Thoracic aorta (tissue), 2 donors: ENCODE measurements at places on chromosomes 5 and 9.
A peak's percentile ranks its signal among the peaks of the same experiment; 100 is the strongest.

GRCh38 chr9:110217656-110218099 is 9.7 kb upstream of the C9orf152 start:
- no peak for DNase-seq

DNA sequence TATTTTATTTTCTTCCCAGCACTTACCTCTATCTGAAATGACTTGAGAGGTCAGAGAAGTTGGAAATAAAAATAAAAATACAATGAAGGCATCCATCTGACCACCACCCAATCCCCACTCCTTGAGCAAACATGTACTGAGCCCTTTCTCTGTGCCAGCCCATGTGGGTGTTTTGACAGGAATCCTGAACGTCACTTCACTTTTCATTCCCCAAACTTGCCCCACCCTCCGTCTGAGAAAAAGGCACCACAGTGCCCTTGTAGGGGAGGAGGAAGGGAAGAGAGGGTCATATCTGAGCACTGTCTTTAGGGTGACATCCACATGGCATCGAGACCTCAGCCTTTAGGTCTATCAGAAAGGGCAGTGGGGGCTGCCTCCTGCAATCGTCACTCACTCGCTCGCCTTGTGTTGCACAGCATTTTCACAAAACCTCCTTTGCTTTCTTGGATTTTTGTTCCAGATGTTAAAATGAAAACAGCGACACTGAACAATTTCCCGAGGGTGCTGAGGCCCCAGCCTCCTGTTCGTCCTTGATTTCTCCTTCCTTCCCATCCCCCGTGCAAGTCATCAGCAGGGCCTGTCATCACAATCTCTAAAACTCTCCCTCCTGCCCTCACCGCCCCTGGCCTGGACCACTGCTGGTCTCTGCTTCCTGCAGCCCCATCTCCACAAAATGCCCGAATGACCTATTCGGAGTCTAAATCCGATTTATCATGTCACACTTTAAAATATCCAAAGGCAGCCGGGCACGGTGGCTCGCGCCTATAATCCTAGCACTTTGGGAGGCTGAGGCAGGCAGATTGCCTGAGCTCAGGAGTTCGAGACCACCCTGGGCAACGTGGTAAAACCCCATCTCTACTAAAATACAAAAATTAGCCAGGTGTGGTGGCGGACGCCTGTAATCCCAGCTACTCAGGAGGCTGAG is 13.0 kb downstream of the HIGD2A start:
- DNase-seq = no peak

- DNase-seq = no peak
These were observed 181.8 kb upstream of the MVB12B start for GRCh38 chr9:126144603-126145456.

DNA sequence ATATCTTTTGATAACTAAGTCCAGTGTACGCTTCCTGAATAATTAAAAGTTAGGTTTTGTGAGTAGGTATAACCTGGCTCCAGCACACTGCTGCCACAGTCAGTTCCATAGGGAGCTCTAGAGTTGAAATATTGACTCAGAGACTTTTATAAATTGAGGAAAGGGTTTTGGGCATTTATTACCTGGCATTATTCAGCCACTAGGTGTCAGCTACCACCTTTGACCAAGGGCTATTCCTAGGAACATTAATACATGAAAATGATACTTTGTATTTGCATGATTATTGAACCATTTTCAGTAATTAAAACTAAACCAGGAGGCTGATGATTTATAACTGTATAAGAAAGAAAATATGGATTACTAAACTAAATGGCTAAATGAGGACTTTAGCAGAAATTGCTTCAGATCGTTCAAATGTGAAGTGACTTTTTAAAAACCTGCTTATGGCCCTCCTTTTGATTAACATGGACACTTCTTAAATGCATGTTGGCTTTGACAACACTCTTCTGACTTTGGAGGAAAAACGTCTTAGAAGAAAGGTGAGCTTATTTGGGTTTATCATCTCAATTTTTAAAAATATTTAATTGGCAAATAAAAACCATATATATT is 83.0 kb downstream of the SMC2 start:
- DNase-seq = no peak

- no peak for DNase-seq
These were observed 526.2 kb upstream of the ST8SIA4 start for GRCh38 chr5:101429241-101429640.

GRCh38 chr9:124437086-124437485 is 13.2 kb upstream of the ADGRD2 start:
- no peak for DNase-seq

- DNase-seq = no peak
These were observed 53.9 kb upstream of the RIC1 start for GRCh38 chr9:5575000-5575399.

- peak; percentile 45 for DNase-seq
These were observed 76.1 kb downstream of the TLE1 start for GRCh38 chr9:81613002-81613812.

- DNase-seq = no peak
These were observed 49.4 kb upstream of the ZBTB43 start for GRCh38 chr9:126755317-126755875.

GRCh38 chr5:14211818-14212803 is 69.0 kb downstream of the TRIO start:
- no peak for DNase-seq

DNA sequence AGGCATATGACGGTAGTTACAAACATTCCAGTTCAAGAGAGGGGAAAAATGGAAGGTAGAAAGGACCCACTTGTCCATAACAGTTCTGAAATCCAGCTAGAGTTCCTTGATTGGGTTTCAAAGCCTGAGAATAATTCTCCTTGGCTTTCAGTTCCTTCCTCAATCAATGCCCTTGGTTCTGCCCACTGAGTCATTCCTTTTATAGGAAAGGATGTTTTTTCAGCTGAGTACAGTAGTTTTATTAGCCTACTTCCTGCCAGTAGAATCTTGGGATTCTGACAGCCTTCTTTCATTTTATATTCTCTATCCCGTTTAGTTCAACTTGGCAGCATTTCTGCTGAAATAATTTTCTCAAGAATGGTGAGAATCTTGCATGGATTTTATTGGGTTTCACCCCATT is 386.9 kb upstream of the SMC2 start:
- no peak for DNase-seq

DNA sequence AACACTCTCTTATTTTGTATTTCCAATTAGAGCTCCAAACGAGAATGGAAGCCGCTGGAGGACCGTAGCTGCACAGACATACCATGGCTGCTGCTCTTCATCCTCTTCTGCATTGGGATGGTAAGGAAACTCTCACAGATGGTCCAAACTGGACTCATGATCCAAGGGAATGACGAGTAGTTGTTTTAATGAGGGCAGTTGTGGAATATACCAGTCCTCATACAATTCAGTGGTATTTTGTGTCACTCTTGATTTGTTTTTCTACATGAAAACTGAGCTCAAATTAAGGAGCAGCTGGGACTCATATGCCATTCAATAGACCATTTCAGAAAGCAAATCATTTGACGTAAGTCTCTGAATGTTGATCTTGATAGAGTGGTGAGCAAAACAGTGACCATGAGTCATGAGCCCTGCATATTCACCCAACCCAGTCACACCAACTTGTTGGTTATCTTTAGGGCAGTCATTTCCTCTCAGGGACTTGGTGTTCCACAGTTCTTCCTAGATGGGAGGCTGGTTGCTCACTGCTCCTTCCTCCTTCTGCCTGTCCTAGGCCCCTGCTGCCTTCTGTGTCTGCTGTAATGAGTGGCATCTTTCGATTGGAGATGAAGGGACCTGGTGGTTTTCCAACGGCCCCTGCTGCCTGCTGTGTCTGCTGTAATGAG is 54.9 kb downstream of the SLC44A1 start:
- no peak for DNase-seq

DNA sequence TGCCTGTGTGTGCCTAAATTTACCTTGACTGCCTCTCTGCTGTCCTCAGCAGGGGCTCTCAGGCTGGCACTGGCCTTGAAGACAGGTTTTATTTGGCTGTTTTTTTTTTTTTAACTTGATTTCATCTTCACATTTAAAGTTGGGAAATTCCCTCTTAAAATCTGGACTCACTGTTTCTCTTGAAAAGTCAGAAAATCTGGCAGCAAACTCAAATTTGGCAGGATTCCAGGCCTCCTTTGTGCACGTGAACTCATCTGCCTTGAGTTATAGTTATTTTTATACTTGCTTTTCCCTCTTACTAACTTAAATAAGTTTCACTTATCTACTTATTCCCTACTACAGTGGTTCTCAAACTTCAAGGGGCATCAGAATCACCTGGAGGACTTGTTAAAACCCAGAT is 118.4 kb upstream of the MAP3K1 start:
- no peak for DNase-seq

DNA sequence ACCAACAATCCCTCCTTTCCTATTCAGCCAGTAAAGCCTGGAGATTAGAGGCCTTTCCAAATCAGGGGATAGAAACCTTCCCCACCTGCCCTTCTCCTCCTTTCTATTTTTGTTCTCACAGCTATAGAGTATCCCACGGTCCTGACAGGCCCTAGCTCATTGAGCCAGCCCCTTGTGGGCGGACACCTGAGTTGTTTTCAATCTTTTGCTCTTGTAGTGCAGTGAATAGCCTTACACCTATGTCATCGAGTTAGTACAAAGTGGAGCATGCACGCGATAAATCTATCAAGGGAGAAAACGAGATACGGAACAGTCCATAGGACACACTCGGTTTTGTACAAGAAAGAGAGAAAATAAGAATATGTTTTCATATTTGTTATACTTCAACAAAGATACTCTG is 77.2 kb downstream of the TSPAN17 start:
- no peak for DNase-seq

GRCh38 chr9:113626735-113627495 is 163.4 kb downstream of the RGS3 start:
- no peak for DNase-seq

DNA sequence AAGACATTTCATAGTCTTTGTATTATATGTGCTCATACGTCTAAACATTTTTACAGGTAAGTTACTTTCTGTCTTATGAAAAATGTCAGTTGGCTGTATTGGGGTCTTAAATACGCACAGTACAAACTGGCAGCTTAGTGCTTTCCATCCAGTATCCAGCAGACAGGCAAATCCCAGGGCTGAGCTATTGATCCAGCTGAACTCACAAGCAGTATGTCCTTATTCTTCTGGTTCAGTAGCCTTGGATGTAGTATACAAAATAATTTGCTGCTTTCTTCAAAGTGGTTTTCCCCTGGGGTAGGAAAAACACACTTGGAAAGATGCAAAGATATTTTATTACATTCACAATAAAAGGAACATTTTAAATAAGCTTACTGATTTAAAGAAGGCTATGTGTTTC is 617.2 kb downstream of the NR2F1-AS1 start:
- no peak for DNase-seq

- DNase-seq = no peak
These were observed 4.0 kb downstream of the DNM1 start for GRCh38 chr9:128206916-128207910.
